ENCODE measurements at places on chromosomes 11 and 22.

- no peak for DNase-seq
Measured at GRCh38 chr11:2442589-2442988, 1.7 kb downstream of the TRPM5 start.

GRCh38 chr11:87397011-87397865, 359.5 kb downstream of the TMEM135 start:
- no peak for DNase-seq

- DNase-seq: no peak
Measured at GRCh38 chr11:19821412-19821875, 108.8 kb downstream of the NAV2 start.

GRCh38 chr11:88469561-88470225, 132.2 kb upstream of the CTSC start:
- no peak for DNase-seq

- DNase-seq: no peak
Measured at GRCh38 chr11:119323532-119324033, 6.7 kb upstream of the MCAM start.

GRCh38 chr11:118168751-118169150, 7.7 kb downstream of the SCN2B start:
- DNase-seq: no peak

GRCh38 chr11:10920205-10920604, 62.4 kb upstream of the ZBED5 start:
- peak; percentile 56 for DNase-seq

- no peak for DNase-seq
Measured at GRCh38 chr11:71451596-71452198, 1.3 kb upstream of the NADSYN1 start.

DNA sequence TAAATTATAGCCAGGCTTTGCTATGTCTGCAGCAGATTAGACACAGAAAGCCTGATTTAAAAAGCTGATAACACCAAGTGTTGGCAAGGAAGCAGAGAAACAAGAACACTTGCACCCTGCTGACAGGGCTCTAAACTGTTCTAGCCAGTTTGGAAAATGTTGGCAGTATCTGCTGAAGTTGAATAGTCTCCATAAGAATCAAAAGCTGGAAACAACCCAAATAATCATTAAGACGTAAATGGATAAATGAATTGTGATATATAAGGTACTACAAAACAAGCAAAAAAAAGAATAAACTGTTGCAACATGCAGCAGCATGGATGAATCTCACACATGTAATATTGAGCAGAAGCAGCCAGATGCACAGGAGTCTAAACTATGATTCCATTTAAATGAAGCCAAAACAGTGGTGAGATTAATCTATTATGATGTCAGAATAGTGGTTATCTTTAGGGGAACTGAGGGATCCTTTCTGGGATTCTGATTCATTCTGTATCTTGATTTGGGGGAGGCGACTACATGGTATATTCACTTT, 40.4 kb upstream of the ADORA2A start:
- no peak for DNase-seq

- DNase-seq: no peak
Measured at GRCh38 chr11:12247543-12248254, 129.7 kb upstream of the PARVA start.

GRCh38 chr11:29153078-29153477, 863.8 kb downstream of the KCNA4 start:
- DNase-seq: no peak

- no peak for DNase-seq
Measured at GRCh38 chr22:38733329-38733723, 22.5 kb downstream of the SUN2 start.

DNA sequence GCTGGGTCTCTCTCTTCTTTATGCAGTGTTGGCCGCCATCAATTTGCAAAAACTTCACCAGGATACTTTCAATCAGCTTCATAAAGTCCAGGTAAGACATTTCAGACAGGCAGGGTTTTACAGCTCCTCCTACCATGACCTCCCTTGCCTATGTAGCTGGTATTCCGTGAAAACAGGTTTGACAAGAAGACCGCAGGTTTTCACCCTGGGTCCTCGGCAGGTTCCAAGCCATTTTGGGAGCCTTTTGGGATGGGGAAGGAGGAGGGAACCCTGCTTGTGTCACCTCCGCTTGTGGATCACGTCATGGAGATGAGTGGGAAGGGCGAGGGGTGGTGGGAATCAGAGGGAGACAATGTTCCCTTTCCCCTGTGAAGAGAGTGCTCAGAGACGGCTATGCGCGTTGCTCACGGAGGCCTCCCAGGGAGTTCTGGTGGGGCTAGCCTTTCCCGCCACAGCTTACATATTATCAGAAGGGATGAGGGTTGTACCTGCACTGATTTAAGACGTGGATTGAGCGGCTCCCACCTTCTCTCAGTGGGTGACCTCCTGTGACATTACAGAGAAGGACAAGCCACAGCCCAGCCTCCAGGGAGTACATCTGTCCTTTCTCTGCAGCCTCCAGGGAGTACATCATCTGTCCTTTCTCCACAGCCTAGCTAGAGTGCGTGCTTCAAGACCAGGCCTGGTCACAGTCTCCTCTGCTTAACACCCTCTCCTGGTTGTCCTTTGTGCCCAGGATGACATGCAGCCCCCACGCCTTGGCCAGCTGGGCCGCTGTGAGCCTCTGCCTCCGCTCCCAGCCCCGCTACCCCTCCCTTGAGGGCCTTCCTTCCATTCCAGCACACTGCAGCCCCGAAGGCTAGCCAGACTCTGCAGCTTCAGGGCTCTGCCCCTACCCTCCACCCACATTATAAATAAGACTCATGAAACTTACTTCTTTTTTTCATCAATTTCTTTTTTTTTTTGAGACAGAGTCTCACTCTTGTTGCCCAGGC, 17.2 kb downstream of the GLB1L3 start:
- no peak for DNase-seq

GRCh38 chr11:131638889-131639288, 268.5 kb downstream of the NTM start:
- DNase-seq: no peak

GRCh38 chr11:40175980-40176379, 1283.5 kb downstream of the LRRC4C start:
- DNase-seq: no peak

GRCh38 chr11:2777871-2778629, 78.3 kb upstream of the KCNQ1OT1 start:
- DNase-seq: no peak

DNA sequence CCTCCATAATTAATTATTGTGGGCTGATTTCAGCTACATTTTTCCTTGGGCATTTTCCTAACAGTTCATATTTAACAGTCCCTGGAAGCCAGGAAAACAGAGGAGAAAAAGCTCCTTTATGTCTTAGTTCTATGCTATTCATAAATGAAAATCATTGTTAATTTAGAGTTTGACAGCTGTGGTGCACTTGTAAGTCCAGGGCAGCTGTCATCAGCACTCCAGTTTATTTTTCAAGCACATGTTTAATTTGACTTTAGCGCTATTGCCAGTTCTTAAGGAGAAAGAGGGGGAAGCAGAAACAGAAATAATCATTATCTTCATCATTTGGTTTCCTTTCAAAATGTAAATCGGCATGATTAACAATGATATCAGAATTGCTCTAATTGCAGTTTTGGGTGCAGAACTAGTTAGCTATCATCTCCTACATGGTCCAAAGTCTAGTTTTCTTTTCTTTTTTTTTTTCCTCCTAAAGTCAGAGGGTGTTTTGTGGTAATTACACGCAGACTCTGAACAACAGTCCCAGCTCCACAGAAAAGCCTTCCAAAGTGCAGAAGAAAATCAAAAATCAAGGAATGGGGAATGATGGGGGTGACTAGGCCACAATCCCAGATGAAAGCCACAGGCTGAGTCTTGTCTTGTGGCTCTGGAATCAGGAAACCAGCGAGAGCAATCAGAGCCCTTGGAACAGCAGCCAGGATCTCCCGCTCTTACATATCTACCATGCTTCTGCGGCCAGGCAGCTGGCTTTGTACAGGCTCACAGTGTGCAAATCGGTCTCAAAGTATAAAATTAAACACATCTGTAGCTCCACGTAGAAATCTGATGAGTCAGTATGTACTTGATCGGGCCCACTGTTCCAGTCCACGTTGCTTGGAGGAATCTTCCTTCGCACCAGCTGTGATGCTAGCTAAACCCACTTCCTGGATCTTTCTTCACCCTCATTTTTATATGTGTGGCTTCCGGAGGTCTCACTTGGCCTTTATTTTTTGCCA, 91.9 kb downstream of the SPON1 start:
- DNase-seq: peak; percentile 21

- DNase-seq: no peak
Measured at GRCh38 chr11:16859651-16860050, 121.2 kb downstream of the C11orf58 start.

DNA sequence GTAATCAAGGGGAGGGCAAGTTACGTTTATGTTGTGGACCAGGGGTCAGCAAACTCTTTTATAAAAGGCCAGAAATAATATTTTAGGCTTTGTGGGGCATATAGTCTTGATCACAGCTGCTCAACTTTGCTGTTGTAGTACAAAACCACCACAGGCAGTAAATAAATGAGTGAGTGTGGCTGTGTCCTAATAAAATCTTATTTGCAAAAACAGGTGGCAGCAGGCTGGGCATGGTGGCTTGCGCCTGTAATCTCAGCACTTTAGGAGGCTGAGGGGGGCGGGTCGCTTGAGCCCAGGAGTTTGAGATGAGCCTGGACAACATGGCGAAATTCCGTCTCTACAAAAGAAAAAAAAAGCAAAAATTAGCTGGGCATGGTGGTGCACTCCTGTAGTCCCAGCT, 57.9 kb upstream of the NUP160 start:
- no peak for DNase-seq

DNA sequence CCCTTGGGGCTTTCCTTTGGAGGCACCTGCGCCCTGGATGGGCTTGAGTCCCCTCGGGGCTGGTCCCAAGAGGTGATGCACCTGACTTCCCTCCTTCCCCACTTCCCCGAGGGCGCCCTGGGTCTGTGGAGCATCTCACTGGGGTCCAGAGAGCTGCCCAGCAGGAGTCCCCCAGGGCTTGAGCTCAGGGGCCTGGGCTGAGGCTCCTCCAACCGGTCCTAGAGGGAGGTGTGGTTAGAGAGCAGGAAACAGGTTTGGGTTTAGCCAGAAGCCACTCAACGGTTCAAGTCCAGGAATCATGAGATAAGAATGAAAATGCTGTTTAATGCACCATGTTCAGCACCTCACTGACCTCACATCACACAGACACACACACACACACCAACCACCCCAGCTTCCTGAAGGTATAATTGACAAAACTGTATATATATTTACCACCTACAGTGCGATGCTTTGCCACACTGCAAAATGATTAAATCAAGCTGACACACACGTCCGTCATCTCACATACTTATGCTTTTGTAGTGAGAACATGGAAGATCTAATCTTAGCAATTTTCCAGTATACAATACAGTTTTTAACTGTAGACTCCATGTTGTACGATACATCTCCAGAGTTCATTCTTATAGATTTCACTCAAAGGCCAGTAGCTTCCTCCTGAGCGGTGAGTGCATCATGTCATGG, 628 bp upstream of the IGLL1 start:
- no peak for DNase-seq

GRCh38 chr11:7353100-7353499, 101.4 kb downstream of the SYT9 start:
- DNase-seq: no peak

DNA sequence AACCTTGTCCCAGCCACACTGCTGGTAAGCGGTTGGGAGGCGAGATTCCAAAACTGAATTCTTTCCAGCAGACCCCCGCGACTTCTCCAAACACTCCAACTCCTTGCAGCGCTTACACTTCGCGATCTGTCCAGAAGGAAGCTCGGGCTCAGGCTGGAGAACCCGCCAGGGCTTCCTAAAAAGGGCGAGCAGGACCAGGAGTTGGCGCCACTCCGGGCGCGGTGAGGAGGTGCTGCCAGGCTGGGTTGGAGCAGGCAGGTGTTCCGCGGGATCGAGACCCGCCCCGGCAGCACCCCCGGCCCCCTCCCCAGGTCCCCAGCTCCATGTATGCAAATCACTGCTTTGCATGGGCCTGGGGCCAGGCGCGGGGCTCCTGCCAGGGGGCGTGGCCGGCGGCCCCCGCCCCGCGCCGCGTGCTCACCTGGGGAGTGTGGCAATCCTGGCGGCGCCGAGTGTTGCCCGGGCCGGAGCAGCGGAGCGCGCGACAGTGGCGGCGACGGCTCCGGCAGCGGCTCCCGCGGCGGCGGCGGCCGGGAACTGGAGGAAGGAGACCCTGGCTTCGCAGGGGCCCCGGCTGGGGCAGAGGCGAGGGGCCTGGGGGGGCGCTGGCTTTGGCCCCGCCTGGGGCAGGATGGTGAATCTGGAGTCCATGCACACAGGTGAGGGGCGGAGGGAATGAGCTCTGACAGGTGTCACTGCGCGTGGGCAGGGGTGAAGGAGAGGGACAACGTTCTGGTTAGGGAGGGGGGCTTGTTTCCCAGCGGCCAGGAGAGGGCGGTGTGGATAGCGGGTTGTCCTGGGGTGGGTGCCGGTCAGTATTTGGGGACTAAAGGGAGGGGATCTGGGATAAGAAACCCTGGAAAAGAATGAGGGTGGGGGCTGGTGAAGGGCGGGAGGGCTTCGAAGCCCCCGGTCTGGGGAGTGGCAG, at the start of gene POU2F3:
Gene POU2F3, plus strand, starts transcription at position 428 of the 928 bp plus-strand sequence. Its CDS starts 204 bp downstream, at position 632.
- no peak for DNase-seq

DNA sequence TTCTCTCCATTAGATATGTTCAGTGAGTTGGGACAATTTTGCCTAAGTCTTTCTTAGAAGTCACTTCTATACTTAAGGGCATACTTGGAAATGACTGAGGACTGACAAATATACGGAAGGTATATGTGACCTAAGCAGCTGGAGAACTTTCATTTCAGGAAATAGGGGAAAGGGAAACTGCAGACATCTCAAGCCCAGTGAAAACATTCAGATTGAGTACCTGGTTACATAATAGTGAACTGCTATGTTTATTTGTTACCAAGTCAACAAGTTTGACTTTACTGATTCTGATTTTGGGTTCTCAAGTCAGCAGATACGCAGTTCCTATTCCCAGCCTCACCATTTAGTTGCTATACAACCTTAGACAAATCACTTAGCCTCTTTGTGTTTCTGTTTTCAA, 1173.9 kb downstream of the LRRC4C start:
- DNase-seq: no peak

DNA sequence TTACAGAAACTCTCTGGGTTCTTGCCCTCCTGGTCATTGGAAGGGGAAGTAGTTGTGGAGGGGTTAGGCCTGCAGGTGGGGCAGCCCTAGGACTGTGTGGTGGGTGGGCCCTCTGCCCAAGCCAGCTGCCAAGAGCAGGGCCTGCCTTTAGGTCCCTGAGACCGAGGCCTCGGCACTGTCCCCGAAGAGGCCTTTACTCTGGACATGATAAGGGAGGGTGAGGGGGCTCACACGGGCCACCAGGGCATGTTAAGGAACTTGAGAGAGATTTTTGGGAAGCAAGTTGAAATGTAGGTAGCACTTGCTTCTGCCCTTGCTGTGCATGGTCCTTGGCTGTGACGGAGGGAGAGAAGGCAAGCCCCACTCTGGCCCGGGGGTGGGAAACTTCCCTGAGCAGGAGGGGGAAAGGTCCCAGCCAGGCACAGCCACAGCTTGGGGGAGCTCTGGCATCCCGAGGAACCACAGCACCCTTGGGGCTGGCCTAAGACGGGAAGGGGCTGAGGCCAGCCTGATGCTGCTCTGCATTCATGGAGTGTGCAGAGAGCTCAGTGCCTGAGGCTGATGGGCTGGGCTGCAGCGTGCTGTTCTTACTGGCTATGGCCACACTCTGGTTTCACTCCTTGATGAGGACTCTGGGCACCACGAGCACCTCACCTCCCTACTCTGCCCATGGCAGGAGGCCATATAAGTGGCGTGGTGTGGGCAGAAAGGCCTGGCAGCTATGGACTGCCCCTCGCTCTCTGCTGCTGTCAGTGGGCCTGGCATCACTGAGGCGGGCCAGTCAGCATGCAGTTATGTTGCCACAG, 7.8 kb upstream of the RANBP1 start:
- DNase-seq: no peak

- no peak for DNase-seq
Measured at GRCh38 chr11:109264128-109264527, 157.9 kb upstream of the C11orf87 start.

GRCh38 chr22:23085785-23086184, 15.5 kb downstream of the GNAZ start:
- DNase-seq: no peak
